ENCODE measurements at places on chromosomes 2 and 18.

DNA sequence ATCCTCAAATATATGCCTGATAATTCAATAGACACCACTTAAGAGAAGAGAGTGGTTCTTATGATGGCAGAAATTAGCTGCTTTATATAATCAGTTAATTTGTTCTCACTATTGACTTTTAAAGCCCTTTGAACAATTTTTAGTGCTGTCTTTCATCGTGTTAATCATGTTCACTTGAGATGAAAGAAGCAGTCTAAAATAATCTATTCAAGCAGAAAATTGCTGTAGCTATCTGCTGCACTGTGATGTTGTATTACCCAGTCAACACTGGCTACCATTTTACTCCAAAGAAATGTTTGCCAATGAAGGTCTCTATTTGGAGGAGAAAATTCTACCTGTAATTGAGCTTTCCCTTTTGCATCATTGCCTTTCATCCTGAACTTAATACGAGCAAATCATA lies 459.8 kb upstream of the FSIP2 start:
- no peak for DNase-seq

- DNase-seq, result no peak
Measured at GRCh38 chr2:200279857-200280256, 26.6 kb upstream of the SPATS2L start.

- DNase-seq, result no peak
Measured at GRCh38 chr18:70151614-70152013, 53.9 kb downstream of the RTTN start.

DNA sequence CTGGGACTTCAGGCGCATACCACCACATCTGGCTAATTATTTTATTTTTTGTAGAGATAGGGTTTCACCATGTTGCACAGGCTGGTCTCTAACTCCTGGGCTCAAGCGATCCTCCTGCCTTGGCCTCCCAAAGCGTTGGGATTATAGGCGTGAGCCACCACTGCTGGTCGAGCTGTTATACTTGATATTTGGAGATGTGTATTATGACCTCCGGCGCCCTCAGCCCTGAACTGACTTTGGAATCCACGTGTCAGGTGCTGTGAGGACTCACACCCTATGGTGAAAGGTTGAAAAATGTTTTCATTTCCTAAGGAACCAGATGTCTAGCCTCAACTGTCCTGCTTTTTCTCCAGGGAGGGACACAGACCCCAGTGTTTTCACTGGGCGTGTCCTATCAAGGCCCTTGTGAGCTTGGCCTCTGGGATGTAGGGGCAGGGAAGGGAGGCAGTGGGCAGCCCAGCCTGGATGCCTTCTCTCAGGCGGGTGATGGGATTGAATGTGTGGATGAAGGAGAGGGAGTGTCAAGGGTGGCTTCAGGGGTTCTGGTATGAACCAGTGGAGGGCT lies 56.4 kb upstream of the HAAO start:
- no peak for DNase-seq

GRCh38 chr2:55090702-55091101 lies 40.5 kb upstream of the RTN4 start:
- DNase-seq, result no peak

DNA sequence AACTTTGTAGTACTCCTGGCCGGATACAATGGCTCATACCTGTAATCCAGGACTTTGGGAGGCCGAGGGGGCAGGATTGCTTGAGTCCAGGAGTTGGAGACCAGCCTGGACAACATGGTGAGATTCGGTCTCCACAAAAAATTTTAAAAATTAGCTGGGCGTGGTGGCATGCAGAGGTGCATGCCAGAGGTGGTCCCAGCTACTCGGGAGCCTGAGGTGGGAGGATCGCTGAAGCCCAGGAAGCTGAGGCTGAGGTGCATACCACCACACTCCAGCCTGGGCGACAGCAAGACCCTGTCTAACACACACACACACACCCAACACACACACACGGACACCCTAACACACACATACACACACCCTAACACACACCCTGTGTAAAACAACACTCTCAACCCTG lies 55.6 kb downstream of the HDAC4 start:
- no peak for DNase-seq

DNA sequence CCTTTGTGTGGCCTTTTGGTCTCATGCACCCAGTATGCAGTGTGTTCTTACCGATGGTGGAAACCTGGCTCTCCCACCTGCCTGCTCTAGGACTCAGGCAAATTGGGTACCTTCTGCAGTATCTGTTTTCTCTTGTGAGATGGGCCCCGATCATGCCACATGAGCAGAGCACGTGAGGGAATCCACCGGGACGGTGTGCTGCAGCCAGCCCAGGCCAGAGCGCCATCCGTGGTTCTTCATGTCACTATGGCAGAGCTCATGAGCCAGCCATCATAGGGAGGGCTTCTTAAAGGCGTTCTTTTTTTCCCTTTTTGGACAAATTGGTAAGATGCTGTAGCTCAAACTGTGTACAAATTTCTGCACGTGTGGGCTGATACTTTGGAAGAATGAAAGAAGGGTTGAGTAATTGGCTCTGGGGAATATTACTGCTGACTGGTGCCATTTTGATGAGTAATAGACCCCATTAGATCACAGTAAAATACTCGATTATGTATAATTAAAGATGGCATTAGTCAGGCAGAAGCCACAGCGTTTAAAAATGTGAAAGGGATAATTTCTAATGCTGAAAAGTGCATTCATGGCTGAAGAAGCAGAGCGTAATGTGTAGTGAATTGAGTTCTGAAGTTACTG lies 19.2 kb downstream of the SH3RF3 start:
- DNase-seq, result no peak

DNA sequence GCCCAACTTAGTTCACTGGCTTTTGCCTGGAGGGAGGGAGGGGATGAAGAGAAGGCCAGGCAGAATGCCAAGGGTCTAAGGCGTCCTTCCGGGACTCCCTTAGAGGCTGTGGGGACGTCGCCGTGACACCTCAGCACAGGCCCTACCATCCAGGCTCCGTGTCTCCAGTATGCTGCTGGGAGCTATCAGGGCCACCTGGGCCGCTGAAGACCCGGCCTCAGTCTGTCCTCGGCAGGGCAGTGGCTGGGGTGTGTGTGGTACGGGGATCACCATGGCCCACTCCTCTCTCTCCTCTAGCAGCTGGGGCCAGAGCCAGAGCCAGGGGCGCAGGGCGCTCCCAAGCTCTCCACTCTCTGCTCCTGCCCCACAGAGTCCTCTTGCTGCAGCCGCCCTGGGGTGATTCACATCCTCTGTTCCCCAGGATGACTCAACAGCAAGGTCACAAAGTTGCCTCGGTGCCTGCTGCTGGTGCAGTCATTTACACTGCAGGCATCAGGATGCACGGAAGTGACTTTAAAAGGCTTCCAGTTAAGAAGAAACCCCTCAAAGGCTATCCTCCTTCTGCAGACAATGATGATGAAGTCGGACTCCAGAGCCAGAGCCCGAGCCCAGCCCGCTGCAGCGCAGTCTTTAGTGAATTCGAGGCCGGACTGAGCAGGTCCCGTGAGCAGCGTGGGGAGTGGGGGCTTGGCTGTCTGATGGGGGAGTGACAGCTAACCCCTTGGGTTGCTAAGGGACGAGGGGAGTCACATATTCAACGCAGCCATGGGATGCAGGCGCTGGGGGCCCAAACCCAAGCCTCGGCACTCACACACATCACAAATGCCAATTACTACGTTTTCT lies 31.9 kb downstream of the SNORC start:
- no peak for DNase-seq

DNA sequence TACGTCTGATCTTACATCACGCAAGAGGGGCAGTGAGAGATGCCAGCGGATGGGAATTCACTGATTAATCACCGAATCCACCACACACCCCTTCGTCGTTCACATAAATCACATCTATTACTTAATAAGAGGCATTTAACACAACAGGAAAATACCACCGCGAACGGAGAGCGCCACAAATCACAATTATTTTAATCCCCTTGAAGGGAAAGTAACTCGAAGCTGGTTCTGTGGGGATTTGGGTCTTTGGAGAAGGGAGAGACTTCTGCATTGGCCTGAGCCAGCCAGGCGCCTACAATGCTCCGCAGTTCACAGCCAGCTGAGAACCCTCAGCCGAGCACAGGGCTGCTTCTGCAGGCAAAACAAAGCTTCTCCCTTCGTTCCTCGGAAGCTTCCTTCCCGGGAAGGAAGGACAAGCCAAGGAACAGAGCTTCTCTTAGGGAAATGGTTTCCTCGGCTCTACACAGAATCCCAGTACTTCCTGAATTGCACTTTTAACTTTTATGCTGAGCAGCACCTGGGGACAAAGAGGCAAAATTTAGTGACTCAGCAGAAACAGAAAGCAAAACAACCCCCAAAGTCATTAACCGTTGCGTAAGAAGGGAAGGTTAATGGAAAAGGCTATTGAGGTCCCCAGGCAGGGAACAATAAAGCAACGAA lies at the start of gene LRP1B:
Gene LRP1B, minus strand, starts transcription at position 7 of the 660 bp plus-strand sequence. CDS start 287 bp downstream, outside the sequence.
- DNase-seq, result no peak

DNA sequence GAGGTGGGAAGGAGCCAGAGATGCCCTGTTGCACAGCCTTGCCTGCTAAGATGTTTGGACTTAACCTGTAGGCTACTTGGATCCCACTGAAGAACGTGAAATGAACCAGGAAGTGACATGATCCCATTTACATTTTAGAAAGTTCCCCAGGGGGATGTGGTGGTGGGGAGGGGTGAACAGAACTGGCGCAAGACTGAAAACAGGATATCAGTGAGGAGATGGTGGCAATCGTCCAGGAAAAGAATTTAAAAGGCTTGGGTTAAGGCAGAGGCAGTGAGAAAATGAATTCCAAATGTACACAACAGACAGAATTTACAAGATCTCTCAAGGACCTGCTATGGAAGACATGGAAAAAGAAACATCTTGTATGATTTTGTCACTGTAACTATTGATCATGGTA lies 42.3 kb downstream of the SULT1C2 start:
- no peak for DNase-seq

- DNase-seq, result no peak
Measured at GRCh38 chr2:145325485-145325884, 805.6 kb upstream of the ZEB2 start.

GRCh38 chr2:158600155-158600802 lies 143.5 kb downstream of the PKP4 start:
- no peak for DNase-seq

DNA sequence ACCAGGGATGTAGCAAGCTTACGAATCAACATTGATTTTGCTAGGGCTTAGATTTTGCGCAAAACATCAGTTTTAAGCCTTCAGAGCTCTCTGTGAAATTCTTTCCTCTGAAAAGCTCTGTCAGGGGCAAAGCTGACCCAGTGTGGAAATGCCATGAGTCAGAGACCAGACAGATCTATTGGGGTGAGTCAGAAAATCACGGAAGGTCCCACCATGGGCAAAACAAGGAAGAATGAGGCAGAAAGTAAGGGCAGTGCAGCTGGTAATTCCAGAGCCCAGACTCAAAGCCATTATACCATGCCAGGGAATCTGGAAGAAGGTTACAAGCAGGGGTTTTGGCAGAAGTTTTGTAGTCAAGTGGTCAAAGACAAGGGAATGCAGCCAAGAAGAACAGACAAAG lies 256.6 kb upstream of the CTAGE1 start:
- DNase-seq, result no peak

DNA sequence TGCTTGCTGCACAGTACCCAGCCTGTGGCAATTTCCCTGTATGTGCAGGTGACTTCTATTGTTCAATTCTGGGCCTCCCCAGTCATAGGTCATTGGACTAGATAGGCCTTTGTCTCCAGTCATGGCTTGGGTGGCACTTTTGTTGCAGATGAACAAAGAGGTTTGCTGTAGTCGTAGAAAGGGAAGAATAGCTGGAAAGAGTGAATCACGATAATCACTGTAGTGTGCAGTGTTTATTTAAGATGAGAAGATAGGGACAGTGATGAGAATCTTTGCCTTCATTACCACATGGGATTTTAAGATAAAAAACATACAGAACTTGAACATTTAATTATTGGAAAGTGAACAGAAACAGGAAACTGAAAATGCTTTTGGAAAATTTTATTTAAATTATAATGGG lies 156.1 kb upstream of the CYRIA start:
- no peak for DNase-seq

GRCh38 chr2:204251158-204251997 lies 293.9 kb upstream of the PARD3B start:
- DNase-seq, result no peak

GRCh38 chr2:211132573-211132972 lies 576.2 kb downstream of the CPS1 start:
- DNase-seq, result no peak

DNA sequence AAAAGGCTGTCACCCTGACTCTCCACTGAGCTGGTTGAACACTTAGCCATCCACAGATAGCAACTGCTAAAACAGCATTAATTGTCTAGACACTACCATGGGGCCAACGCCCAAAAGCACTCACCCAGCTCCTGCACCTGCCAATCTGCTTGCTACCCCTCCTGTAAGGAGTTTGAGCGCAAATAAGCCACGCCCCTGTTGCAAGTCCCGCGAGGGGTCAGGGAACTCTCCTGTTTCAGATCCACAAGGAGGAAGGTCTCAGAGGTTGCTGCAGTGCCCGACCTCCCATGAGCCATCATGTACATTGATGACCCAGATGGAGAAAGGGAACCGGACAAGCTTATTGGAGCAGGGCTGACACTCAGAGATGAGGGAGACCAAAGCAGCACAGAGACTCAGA lies 106.8 kb downstream of the ZNF516 start:
- no peak for DNase-seq

DNA sequence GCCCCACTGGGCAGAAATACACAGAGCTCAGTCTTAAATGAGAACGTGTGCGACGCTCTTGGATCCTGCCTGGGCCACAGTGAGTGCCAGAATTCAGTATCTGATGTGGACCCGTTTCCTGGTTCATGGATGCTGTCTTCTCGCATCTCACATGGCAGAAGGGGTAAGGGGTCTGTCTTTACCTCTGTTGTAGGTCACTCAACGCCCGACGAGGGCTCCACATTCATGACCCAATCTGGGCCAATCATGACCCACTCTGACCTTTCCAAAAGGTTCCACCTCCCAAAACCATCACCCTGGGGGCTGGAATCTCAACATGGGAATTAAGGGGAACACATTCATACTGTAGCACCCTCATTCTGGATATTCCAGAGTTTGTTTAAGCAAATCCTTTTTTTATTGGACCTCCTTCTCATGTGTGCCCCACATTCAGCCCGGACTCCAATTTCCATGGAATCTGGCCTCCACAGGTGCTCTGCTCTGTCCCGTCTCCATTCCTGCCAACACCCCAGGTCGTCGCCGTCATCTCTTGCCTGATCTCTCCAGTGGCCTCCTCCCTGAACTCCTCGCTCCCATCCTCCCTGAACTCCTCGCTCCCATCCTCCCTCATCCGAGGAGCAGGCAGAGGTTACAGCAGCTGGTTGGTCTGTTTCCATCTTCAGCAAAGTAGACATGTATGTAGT lies 78.9 kb upstream of the OTOS start:
- no peak for DNase-seq

DNA sequence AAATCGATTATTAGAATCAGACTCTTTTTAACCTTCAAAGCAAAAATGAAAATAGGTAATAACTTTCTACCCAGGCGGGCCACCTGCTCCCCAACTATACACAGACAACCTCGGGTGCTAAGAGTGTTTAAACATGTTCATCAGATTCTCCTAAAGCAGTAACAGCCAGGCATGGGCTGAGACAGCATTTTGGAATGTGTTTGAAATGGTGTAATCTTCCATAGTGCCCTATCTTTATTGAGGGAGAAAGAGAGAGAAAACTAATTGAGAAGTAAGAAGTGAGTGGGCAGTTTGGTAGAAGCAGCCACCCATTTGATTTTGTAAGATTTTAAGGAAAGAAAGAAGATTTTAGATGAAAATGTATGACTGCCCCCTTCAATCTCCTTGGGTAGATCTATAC lies 196.1 kb upstream of the CTAGE1 start:
- DNase-seq, result no peak

Measured in activated CD8-positive, alpha-beta memory T cell treated with anti-CD3 and anti-CD28 coated beads for 48 hours (primary cell).